ENCODE measurements at places on chromosomes 7 and 10.

DNA sequence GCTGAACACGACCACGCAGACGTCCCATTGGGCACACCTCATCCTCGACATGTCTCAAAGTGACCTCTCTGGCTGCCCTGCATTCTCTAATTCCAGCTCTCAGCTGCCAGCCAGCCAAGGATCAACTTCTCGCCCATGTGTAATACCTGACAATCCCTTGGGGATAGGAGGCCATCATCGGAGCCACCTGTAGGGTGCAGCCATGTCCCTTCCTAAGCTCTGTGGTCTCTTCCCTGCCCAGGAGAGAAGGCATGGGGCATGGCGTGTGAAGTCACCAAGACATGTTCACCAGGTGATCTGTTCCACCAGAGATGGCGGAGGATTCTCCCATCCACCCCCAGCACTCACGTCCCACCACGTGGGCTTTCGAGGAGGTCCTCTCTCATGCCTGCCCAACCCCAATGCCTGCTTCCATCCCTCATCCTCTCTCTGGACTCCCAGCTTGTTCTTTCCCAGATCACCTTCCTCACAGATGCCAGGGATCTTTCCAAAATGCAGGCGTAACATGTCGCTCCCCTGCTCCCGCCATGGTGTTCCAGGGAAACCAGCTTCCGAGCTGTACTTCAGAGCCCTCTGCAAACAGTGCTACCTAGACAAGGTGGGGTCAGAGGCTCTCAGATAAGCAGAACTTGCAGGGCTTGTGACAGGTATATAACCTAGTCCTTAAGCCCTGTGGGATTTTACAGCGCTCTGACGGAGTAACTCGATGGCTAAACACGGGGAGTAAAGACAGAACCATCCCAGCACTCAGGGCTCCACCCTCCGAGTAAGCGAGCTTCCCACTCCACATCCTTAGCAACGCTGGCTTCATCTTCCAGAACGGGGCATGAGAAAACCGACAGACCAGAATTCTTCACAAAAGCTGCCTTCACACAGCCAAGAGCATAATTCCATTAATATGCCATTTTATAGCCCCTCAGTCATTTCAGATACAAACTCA is 41.1 kb downstream of the BRI3 start:
- no peak for DNase-seq

DNA sequence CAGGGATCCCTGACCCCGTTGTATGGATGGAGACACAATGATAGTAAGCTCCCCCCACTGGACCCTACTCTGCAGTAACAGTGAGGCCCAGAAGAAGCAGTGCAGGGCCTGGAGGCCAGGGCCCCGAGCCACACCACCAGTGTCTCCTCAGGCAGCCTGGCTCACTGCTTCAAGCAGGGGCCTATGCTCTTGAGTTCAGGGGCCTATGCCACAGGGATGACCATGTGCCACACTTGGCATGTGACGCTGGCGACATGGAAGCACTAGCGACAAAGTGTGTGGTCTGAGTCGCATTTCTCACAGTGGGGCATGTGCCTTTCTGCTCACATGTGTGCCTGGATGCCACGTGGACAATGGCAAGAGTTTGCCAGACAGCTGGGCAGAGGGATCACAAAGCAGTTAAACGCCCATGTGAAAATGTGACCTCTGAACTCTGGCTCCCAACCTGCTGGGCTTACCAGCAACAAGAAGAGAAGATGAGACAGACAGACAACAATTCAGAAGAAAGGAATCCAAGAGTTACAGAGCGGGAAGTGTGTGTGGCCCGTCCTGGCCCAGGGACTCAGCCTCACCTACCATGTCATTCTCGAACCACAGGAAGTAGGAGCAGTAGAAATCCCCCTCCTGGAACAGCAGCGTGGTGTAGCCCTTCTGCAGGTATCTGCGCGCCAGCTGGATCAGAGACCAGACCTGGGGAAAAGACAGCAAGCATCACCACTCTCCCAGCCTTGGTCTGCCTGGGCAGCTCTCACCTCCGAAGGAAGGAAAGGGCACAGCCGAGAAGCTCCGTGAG is 4.7 kb upstream of the PYROXD2 start:
- no peak for DNase-seq

- no peak for DNase-seq
These were observed 2.3 kb upstream of the CLDN15 start for GRCh38 chr7:101239951-101240220.

DNA sequence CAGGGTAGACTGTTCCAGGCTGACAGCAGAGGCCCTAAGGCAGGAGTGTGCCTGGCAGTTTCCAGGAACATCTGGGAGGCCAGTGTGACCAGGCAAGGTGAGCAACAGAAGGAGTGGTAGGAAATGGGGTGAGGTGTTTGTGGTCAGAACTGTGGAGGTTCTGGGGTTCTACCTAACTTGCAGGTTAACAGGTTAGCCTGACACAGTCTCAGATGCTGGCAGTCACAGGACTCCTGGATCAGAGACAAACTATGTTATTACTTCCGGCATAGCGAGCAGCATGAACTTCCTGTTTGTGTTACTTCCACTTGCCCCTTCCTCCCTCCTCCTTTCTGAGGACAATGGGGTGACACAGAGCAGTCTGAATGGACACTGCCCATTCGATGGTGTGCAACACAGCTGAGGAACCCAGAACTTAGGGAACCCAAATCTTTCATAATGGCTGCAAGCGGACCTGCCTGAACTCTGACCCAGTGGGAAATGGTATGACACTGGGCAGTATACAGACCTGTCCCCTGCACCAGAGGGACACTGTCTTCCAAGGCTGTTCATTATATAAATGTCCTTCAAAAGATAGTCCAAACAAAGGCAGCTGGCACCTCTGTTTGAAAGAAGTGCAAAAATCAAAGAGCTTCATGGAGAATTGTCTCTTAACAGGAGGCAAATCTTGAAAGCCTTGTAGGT is 3.9 kb upstream of the SAR1A start:
- DNase-seq = peak; percentile 33

- DNase-seq = no peak
These were observed 384.6 kb downstream of the ARL4A start for GRCh38 chr7:13072014-13072413.

DNA sequence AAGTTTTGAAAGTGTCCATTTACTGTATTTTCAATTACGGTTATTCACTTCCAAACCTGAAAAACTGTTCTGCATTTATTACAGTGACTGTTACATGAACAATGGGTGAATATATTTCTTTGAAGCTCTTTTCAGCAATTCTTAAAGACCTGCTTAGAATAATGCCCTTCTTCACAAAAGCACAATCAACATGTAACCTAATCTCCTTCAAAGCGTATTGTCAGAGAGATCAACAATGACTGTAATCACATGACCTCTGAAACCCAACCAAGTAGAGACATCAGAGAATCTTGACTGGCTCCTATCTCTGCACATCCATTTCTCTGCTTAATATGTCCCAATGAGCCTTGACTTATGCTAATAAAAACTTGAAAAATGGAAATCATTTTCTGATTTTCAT is 126.7 kb downstream of the NRCAM start:
- no peak for DNase-seq

DNA sequence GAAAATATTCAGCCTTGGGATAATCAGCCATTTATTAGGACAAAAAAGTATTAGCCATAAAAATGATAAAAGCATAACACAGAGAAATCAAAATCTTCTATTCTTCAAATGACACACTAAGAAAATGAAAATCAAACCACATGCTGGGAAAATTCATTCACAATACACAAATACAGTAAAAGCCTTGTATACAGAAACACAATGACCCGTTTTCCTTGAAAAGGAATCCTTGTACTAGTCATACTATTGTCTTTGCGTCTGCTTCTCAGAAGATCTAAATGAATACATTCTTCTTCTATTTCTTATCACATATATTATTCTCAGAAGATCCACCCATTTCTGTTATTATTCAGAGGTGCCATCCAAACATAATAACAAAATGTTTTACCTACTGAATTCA is 749.1 kb downstream of the CNTNAP2 start:
- DNase-seq = no peak

DNA sequence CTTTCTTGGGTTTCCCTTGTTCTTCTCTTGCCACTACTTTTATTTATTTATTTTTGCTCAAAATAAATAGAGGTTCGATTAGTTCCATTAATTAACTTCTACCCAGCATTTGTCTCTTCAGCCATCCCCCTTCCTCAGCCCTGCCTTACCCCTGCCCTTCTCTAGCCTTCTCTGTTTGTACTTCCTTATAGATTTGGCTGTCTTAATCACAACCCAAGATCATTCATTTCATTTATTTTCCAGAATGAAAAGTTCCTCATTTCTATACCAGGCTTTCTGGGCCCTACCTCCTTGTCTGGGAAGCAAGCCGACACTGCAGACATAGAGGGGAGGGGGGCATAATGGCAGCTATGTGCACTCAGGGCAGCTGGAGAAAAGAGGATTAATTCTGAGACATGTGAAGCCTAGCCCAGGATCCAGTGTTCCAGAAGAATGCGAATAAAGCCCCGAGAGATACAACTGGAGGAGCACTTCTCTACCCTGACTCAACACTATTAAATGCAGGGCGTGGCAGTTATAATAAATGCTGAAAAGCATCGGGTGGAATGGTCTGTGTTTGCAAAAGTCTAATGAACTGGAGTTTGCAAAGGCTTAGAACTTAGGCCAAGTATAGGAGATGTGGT is 6.4 kb upstream of the PDCD4 start:
- DNase-seq = no peak

DNA sequence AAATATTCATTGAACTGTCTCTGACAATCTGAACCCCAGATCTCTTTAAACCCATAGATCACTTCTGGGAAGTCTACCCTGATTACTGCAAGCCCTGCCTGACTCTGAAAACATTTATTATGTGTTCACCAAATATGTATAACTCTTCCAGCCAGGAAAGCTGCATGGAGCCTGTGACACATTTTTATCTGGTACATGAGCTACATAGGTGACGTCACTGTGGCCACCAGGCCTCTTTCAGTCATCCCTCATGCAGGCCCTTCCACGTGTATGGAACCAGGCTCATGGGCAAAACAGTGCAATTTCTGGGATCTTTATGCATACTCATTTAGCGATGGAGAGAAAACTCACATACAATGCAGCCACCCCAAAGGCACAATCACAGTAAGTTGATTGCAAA is 133.9 kb upstream of the NUPR2 start:
- no peak for DNase-seq

- DNase-seq = no peak
These were observed 14.0 kb downstream of the KAZALD1 start for GRCh38 chr10:101075775-101076174.

GRCh38 chr7:46767071-46767470 is 814.8 kb downstream of the TNS3 start:
- no peak for DNase-seq

DNA sequence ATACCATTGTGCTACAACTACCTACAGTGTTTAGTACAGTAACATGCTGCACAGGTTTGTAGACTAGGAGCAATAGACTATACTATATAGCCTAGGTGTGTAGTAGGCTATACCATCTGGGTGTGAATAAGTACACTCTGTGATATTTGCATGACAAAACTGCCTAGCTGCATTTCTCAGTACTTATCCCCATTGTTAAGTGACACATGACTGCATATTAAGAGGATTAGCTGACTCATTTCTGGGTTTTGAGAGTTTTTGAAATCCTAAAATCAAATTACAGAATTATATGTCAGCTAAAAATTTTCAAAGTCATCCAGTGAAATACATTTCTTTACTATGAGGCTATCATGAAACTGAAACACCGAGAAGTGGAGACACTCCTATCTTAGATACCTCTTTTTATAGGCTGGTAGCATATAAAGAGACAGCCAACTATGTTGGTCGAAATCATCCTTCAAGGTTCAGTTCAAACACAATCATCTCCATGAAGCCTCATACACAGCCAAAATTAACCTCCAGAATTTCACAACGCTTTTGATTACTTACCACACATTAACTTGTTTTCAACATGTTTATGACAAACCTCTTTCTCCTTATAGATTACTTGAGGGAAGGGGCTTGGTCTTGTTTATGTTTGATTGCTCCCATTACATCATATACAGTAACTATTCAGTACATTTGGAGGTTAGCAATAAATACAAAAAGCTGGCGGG is 89.8 kb upstream of the ANK3 start:
- no peak for DNase-seq

- no peak for DNase-seq
These were observed 29.6 kb upstream of the ATXN7L1 start for GRCh38 chr7:105905910-105906568.

DNA sequence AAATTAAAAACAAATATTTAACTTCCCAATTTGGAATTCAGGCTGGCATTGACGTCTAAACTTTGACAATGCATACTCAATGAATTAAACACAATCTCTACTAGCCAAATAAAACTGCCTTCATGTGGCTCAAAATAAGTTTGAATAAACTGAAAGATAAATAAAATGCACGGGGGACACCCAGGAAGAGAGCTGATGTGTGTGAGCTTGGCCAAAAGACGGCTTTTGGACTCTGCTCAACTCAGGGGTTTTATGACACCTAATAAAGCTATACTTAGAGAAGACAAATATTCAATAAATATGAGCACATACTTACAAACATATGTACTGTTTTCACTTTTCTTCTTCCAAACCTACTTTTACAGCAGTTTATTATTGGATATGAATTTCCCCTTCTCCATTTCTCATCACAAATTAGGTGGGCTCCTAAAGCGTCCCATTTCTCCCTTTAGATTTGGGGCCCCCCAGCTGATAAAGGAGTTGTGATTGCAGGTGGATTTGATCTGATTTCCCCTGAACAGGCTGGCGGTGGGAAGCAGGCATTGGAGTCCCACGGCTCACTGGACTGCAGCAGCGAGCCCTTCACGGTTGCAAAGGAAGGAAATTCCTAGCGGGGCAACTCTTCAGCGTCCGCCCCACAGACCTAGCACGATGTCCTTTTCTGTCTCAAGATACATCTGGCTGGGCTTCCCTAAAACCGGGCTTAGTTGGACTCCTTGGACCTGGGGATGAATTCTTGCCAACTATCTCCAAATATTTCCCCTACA is 79.6 kb downstream of the INSIG1 start:
- no peak for DNase-seq

DNA sequence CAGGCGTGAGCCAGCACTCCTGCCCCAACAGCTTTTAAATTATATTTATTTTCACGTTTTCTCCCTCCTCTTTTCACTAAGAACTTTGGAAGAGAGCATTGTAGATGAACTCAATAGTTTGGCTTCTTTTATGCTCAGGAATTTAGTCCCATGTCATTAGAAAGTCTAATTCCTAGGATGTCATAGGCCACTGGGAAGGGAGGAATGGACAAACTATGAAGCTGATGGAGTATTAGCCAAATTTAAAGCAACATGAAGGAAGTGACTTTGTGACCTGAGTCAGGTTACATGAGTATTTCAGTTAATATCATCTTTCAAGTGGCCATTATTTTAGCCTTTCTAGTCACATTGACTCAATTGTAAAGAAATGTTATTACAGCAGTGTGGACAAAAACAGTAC is 18.0 kb upstream of the OPN4 start:
- no peak for DNase-seq

- DNase-seq = no peak
These were observed 46.2 kb downstream of the MINDY4 start for GRCh38 chr7:30817371-30817767.

GRCh38 chr10:59900048-59900727 is 6.2 kb downstream of the CCDC6 start:
- no peak for DNase-seq

GRCh38 chr7:152392254-152392653 is 43.5 kb downstream of the KMT2C start:
- no peak for DNase-seq

All from activated T-helper 1 cell treated with anti-CD3 and anti-CD28 coated beads, Interleukin-12 subunit alpha, Interleukin-12 subunit beta, Interleukin-2, Interleukin-4 antibody, amounts not matched to agents 30 ng/mL and 10 ng/mL and 1 ng/mL, durations not matched to agents 14 hours and 24 hours and 36 hours (primary cell).